ENCODE measurements at places on chromosomes 2 and 18.

DNA sequence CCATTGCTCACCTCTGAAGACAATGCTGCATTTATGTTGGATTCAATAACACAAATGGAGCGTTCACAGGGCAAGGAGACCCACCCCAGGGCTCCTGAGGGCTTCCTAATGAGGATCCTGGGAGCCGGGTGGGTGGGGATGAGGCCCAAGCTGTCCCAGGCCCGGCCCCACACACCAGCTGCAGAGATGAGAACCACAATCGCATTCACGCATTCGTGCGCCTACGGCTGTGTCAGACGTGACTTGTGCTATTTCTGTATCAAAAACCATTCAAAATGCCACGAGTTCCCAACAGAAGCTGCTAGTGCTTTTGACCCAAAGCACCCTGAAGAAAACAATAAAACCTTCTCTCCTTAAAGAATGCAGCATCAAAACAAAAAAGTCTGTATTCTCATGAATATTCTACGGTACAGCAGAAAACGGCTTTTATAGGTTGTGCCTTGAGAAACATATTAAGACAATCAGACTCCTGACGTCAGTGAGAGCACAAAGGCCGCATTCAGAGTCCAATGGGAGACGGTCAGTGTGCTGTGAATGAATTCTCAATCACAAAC, 205.4 kb downstream of the HDAC4 start:
- no peak for DNase-seq

DNA sequence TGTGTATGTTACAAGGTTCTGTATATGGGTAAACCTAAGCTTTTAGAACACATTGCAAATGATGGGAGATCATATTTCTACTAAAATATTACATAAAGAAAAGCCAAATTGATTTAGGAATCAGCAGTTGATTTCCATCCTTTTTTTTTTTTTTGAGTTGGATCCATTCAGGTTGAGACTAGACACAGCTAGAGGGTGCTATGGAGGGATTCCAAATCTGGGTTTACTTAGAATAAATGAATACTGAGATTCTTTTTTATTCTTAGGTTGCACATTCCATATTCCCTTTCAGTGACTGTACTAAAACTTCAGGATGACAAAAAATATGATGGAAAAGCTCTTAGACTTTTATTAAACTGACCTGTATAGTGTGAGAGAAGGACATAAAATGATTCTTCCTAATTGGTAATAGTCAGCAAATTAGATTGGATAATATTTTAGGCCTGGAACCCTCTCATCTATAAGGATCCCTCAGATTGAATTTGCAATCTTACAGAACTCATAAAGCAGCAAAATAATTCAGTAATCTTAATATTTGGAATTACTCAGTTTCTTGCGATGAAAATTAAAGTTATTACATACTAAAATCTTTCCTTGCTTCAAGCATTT, 183.3 kb upstream of the SESTD1 start:
- no peak for DNase-seq

DNA sequence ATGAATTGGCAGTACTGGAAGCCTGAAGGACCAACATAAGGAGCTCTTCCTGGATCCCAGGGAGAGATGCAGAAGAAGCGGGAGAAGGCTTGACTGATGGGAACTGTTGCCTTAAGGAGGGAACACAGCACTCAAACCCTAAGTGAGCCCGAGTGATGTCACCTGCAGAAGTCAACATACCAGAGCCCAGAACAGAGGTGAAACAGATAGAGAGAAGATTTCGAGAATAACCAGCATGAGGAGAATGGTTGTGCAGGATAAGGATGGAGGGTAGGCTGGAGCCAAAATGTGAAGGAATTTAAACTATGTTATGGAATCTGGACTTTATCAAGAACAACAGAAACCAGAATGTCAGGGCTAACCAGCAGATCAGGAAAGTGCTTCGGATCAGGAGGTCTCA, 463.1 kb upstream of the DDX18 start:
- no peak for DNase-seq

- DNase-seq: no peak
These were observed 109.6 kb downstream of the SH3RF3 start for GRCh38 chr2:109238580-109238979.

GRCh38 chr18:59916746-59917145, 16.9 kb downstream of the PMAIP1 start:
- no peak for DNase-seq

DNA sequence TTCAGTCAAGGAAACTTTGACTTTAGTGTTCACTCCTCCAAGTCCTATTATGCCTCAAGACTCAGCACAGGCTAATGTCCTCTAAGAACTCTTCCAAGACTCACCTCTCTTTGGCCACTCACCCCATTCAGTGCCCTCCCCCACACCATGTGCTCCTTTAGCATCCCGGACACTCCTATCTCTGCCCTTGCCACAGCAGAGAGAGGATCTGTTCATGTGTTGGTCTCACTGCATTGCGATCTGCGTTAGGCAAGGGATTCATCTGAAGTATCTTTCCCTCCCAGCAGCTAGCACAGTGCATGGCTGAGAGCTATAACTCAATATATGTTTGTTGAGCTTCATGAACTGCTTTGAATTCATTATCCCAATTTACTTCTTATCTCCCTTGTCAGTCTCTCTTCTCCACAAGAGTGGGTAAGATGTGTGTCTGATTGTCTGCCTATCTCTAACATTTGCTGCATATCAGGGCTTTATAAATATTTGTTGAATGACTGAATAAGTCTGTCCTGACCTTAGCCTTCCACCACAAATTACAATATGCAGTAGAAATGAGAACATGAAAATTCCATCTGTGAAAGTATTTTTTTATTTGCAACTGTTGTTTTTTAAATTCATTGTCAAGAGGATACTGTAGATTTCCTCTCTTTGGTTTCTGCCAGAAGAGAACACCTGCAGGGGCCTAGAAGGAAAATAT, 179.9 kb upstream of the NCKAP5 start:
- no peak for DNase-seq

- DNase-seq: no peak
These were observed 11.7 kb downstream of the SFT2D3 start for GRCh38 chr2:127712999-127713398.

DNA sequence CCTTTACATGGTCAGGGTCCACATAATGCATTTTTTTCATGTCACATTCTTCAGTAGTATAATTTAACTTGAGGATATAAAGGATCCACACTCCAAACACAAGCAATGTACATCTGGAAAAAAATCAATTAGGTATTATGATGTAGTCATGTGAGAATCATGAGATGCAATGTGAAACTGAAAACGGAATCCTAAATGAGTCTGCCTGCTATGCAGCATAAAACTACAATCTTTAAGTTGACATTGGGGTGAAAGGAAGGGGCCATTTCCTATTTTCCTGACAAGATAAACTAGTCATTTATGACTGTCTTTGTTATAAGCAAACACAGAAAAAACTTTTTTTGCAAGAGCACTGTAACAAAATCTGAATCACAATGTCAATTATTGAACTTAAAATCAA, 27.6 kb downstream of the ST3GAL5 start:
- no peak for DNase-seq
